ENCODE measurements at places on chromosomes 7 and 10.

- no peak for DNase-seq
These were observed 110.2 kb upstream of the DPP6 start for GRCh38 chr7:153942036-153942435.

GRCh38 chr7:123004931-123005330 is 9.4 kb upstream of the TAS2R16 start:
- DNase-seq = no peak

DNA sequence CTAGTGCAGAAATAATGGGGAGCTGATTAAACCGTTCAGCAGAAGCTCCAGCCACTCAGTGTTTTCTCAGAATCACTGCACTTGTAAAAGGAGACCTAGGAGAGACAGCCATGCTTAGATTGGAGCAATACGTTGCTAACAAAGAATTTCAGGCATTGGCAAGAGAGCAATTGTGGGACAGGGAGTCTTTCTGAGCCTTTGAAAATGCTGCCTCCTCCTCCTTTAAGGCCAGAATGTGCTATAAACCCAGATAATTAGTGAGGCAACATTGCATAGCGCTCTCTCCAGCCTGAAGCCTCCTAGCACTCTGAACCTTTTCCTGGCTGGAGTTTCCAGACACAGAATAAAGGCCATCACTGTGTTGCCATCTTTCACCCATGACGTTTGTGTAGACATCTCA is 18.5 kb upstream of the PTPRN2 start:
- DNase-seq = no peak

DNA sequence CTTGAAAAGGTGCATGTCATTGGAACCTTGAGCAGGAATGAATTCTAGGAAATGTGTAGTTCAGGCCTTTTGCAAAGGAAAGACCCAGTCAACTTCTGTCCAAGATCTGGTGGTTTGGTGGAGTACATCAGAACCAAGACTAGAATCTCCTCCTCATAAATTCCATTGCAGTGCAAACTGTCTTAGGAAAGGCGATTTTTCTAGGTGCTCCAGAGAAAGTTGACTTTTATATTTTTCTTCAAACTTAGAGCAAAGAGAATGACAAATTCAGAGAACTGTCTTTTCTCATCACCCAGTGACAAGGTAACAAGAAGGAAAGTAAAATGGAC is 50.0 kb downstream of the PRTFDC1 start:
- no peak for DNase-seq

DNA sequence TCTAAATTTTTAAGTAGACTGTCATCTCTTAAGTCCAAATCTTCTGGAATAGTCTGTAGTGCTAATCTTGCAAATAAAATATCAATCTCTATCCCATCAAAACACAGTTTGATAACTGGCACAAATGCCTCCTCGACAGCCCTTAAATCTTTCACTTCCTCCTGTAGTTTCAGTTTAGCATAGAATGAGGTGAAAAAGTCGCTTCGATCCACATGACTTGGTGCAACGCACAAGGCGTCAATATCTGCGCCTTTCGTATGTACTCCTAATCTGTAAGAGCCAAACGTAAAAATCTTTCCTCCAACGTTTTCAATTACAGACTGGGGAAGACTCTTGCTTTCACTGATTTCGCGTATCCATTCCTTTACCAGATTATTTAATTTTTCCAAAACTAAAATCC is 603 bp downstream of the PAPOLB start:
- DNase-seq = no peak

DNA sequence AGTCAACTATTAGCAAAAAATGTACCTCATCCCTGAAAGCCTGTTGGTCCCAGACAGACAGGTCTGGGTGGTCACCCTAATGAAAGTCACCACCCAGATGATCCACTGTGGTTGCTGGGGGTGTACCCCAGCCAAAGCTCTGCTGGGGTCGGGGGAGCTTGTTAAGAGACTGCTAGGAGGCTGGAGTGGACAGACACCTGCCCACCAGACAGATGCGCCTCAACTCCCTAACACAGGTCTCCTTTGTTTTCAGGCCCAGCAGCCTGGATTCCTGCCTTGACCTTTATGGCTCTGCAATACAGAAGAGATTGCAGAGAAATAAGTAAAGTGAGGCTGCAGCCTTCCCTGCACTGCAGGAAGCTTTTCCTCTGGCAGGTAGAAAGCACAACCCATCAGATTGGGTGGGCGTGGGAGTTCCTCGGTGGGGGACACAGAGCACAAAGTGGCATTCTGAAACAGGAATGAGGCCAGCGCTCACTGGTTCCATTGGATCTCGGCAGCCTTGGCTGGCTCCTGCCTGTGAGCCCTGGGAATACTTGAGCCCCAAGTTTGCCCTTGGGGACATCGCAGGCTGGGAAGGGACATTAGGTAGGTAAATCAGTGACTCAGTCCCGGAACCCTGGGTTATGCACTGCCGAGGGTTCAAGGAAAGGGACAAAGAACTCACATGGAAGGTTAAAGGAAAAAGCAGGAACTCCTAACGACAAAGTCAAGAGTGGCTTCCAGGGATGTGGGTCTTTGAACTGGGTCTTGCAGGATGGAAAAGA is 18.0 kb upstream of the ZNF488 start:
- no peak for DNase-seq

DNA sequence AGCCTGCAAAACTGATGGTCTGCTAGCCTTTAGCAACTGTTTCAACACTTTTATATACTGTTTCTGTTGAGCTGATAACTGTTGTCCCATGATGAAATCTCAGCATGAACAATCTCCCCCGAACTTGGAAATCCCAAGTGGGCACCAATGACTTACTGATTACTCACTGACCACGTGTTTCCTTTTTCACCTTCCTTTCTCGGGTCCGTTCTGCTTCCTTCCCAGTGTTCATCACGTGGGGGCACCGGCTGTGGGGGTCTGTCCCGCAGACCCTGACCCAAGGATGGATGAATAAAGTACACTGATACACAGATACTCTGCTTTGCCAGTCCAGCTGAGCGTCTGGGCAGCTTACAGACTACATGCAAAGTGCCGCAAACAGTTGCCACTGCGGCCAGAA is 39.0 kb upstream of the RASGEF1A start:
- no peak for DNase-seq

- no peak for DNase-seq
These were observed 819 bp upstream of the TRIM4 start for GRCh38 chr7:99920149-99920548.

GRCh38 chr7:108592646-108593201 is 23.1 kb downstream of the DNAJB9 start:
- peak; percentile 19 for DNase-seq

DNA sequence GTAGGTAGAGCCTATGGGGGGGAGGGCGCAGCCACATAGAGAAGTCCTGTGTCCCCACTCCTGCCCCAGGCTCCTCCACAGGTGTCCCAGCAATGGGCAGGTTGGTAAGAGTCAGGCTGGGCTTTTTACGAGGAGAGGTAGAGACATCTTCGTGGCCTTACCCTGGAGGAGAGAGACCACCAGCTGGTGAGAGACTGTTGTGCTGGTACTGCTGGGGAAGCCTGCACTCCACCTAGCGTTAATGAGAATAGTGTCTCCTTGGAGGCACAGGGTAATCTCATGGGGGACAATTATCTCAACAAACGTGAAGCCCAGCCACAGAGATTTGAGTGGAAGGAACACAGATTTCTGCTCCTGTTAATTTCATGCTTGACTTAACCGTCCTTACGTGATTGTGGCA is 29.5 kb upstream of the RASGEF1A start:
- no peak for DNase-seq

DNA sequence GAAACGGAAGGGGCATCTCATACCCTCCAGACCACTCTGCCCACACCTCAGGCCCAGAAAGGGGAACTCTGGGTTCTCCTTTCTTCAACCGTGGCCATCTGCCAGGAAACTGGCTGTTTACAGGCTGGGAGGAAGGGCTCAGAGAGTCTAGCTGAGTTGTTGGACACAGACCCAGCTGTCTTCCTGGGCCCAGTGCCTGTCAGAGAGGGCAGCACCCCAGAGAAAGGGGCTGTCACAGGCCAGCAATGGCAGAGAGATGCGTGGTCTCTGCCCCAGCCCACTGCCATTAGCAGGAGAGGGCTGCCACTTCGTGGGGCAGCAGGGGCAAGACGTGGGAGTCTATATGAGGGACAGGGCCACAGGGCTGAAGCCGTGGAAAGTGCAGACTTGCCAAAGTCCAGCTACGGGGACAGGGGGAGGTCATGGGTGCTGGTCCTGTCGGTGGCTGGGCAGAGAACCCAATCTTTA is 11.0 kb downstream of the GRID1 start:
- DNase-seq = no peak

DNA sequence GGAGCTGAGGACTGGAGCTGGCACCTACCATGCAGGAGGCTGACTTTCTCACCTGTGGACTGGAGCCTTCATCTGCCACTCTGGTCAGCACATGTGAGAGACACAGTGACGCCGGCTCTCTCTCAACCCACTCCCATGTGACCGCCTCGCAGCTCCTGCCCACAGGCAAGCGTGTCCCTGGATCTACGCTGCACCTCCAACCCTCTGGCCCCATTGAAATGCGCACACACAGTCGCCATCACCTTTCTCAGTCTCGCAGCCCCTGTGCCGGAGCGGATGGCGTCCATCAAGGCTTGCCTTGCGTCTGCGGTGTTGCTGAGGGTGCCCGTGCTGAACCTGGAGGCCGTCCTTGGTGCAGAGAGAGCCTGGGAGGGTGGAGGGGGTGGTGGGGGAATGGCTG is 242.2 kb upstream of the GRB10 start:
- no peak for DNase-seq

DNA sequence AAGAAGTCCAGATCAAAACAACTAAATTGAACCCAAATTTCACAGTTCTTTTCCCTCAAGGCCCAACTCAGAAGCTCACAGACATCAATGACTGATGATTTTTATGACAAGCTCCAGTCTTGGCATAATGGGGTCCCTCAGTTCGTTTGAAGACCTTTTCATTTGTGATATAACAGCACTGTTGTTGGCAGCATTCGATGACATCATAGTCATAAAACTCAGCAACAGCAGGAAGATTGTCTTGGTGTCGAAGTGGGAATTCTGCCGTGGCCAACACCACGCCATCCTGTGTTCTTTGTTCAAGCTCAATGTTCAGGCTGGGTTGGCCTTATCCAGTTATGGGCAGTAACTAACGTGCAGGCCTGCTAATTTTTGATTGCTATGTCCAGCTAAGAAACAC is 261.7 kb downstream of the C7orf25 start:
- no peak for DNase-seq

GRCh38 chr10:1272079-1272776 is 216.0 kb downstream of the WDR37 start:
- DNase-seq = no peak

DNA sequence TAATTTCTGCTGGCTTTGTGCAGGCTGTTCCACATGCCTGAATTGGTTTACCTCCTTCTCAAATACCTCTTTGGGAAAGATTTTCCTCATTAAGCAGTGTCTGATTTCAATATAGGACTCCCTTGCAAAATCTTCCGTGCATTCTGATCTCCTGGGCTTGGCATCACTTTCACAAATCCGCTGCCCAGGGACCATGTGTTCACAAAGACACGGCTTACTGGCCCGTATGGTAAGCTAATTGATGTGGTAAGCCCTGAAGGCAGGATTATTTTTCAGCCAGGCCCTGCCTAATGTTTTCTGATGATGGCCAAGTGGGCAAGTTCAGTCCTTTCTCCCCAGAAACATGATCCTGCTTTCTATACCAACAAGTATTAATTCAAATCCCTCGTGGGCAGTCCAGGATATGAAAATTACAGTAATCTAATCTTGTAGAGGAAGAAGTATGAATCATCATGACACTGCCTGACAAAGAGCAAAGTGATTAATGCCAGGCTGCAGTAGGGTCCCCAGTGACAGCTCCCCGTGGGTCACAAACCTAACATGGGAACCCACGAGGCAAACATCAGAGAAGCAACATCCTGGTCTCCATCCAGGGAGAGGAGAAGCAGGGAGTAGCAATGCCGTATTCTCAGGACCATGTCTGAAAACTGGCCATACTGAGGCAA is 11.6 kb upstream of the SVIL start:
- peak; percentile 12 for DNase-seq

- DNase-seq = no peak
These were observed 51.7 kb downstream of the SGMS1 start for GRCh38 chr10:50572017-50572491.

GRCh38 chr10:69248117-69248730 is 28.1 kb downstream of the HKDC1 start:
- no peak for DNase-seq

- no peak for DNase-seq
These were observed 106.2 kb downstream of the CUX1 start for GRCh38 chr7:101923602-101923985.

DNA sequence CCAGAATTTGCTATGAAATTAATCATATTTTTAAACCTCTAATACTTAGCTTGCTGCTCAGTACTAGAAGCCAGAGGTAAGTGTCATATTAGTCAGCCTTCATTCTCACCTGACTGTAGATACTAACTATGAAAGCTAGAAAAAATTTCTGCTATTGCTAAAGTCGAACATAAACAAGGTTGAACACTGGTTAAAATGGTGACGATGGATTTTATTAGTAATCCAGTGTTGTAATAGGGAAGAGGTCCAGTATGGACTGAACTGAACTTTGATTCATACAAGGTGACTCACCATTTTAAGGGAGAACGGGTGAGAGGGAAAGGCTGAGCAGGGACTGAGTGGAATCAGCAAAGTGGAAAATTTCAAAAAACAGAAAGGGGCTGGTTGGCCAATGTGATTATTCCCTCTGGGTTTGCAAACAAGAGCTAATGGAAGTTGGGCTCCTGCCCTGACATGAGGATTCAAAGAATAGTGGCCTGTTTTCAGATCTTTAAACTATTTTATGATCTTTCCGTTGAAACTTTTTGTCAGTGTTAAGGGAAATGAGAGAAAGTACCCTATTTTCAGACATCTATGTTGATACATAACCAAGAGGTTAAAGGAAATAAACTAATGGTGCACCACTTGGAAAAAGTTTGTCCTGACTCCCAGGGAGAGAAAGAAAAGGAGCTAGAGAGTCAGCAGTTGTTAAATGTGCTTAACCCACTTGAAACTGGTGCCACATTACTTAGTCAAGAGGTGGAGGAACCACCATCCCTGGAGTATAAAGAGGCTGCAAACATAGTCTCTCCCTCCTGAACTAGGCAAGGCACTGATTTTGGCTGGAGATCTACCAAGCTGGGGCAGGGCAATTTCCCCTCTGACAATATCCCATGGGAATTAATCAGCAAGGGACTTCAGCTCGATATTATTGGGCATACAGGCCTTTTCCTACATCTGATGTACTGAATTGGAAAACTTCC is 15.3 kb upstream of the AKR1C1 start:
- DNase-seq = no peak

GRCh38 chr10:45235798-45236220 is 79.6 kb downstream of the OR13A1 start:
- no peak for DNase-seq

DNA sequence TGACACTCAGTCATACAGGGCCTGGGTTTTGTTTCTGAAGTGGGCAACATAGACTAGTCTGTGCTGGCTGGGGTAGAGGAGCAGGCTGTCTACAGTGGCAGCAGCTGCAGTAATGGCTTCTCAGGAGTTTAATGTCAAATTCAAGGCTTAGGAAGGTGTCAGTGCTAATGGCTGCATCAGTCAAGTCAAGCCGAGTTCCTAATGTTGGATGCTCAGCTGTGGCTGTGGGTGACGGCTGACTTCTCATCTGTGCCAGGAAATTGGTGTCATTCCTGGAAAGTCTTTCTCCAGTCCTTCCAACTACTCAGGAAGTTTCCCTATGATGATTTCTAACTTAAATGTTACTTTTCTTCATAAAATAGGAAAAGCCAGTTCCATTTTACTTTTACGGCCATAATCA is 468.1 kb upstream of the IGFBP3 start:
- no peak for DNase-seq

Measured in NCI-H2107 (cell line).